Stimulated activated CD4-positive, alpha-beta T cell treated with anti-CD3 and anti-CD28 coated beads, Interleukin-1b, Interleukin-23, amount 100 ng/mL, for 4 hours (primary cell): ENCODE measurements at places on chromosomes 5 and 9.

DNA sequence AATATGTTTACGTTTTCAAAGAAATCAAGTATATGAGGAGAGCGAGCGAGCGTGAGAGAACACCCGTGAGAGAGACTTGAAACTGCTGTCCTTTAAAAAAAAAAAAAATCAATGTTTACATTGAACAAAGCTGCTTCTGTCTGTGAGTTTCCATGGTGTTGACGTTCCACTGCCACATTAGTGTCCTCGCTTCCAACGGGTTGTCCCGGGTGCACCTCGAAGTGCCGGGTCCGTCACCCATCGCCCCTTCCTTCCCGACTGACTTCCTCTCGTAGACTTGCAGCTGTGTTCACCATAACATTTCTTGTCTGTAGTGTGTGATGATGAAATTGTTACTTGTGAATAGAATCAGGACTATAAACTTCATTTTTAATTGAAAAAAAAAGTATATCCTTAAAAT lies 97.0 kb downstream of the PDE6A start:
- DNase-seq: no peak

- DNase-seq: no peak
Measured at GRCh38 chr9:116288658-116289057, 135.1 kb downstream of the PAPPA start.

- DNase-seq: no peak
Measured at GRCh38 chr5:146529984-146530383, 14.0 kb upstream of the GPR151 start.

DNA sequence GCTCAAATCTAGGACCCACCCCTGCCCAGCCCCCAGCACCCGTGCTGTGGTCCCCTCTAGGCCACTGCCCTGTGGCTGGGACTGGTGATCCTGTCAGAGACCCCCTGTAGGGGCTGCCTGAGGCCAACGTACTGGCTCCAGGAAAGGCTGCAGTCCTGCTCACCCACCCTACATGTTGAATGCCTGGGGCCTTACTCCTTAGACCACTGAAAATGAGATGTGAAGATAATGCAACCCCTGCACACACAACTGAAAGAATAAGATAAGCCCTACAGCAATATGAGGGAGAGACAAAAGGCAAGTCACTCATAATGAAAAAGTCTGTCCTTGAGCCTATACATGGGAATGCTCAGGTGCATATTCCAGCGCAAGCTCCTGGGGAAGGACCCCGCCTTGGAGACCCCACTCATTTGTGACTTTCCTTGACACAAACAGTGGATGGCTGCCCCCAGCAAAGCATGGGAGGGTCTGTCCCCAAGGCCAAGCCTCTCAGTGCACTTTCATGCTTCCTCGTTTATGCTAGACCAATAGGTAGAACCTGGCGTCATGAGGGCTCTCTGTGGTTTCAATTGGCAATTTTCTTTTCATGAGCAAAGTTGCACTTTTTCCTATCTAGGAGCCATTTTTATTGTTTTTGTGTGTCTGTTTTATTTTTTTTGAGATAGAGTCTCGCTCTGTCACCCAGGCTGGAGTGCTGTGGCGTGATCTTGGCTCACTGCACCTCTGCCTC lies 12.5 kb upstream of the WNK2 start:
- DNase-seq: no peak

GRCh38 chr5:5881294-5881693 lies 458.8 kb downstream of the ICE1 start:
- DNase-seq: no peak

- no peak for DNase-seq
Measured at GRCh38 chr5:53011233-53011632, 22.1 kb downstream of the ITGA2 start.

GRCh38 chr5:170427672-170428236 lies 38.6 kb upstream of the KCNMB1 start:
- no peak for DNase-seq

GRCh38 chr5:159837860-159838259 lies 78.4 kb upstream of the ADRA1B start:
- no peak for DNase-seq

- DNase-seq: no peak
Measured at GRCh38 chr5:10555277-10555684, 8.6 kb upstream of the ANKRD33B start.

DNA sequence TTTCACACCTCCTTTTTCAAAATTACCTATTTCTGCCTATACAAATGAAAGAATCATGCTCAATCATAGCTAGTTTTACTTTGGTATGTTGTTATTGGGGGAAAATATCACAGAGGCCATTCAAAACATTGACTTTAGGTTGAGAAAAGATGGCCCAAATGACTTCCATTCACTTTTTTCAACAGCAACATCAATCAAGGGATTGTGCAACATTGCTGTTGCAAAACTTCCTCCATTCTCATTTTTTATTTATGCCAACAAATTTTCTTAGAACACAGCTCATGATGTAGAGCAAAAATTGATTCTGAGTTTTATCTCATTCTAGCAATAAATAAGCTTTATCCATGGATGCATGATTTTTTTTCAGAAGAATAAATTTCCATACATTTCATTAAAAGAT lies 93.6 kb upstream of the RORB start:
- no peak for DNase-seq
